Stimulated activated naive CD8-positive, alpha-beta T cell treated with anti-CD3 and anti-CD28 coated beads, Interleukin-15, Interleukin-2, amounts not matched to agents 100 U/mL and 50 U/mL, for 24 hours (primary cell): ENCODE measurements at places on chromosomes 3 and 15.
A peak's percentile ranks its signal among the peaks of the same experiment; 100 is the strongest.

DNA sequence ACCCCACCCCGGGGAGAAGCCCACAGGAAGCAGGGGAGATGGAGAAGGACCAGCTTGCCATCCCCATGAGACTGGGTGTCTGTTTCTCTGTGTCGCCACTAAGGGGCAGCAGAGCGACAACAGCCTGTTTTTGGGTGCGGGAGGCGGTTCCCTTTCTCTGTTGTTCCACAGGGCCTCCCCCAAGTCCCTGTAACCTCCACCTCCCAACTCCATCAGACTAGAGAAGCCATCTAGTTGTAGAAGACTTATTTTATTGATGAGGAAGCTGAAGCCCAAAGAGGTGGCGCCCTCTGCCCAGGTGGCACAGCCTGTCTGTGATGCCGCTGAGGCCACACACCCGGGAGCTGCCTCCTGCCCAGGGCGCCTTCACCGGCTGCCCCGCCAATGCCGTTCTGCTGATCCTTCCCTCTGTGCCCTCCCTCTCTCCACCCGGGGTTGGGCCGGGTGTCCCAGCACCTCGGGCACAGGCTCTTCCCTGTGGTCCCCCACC is 3.9 kb upstream of the CCDC9B start:
- DNase-seq = peak; percentile 77

- no peak for DNase-seq
These were observed 170.3 kb downstream of the MOBP start for GRCh38 chr3:39637807-39638206.

GRCh38 chr3:5769825-5770224 is 582.3 kb downstream of the EDEM1 start:
- DNase-seq = no peak

DNA sequence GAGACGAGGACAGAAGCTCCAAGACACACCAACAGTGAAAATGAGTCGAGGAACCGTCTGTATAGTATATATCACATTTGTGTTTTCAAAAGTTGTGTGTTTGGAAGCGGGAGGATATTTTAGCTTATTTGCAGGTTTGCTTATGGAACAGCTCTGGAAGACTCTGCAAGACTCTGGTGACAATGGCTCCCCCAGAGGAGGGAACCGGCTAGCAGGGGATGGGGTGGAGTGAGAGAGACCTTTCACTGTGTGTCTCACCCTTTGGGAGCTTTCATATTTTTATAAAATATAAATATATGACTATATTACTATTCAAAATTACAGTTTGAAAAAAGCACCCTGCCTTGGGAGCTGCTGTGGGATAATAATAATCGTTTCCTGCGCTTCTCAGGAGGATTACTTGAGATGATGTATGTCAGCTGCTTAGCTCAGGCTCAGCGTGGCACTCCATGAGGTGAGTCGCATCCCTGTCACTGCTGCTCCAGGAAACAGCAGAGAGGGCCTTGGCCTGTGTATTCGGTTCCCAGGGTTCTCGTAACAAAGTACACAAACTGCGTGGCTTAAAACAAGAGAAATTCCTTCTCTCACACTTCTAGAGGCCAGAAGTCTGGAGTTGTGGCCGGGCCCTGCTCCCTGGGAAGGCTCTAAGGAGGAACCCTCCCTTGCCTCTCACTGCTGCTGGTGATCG is 183.9 kb downstream of the FAM43A start:
- no peak for DNase-seq

DNA sequence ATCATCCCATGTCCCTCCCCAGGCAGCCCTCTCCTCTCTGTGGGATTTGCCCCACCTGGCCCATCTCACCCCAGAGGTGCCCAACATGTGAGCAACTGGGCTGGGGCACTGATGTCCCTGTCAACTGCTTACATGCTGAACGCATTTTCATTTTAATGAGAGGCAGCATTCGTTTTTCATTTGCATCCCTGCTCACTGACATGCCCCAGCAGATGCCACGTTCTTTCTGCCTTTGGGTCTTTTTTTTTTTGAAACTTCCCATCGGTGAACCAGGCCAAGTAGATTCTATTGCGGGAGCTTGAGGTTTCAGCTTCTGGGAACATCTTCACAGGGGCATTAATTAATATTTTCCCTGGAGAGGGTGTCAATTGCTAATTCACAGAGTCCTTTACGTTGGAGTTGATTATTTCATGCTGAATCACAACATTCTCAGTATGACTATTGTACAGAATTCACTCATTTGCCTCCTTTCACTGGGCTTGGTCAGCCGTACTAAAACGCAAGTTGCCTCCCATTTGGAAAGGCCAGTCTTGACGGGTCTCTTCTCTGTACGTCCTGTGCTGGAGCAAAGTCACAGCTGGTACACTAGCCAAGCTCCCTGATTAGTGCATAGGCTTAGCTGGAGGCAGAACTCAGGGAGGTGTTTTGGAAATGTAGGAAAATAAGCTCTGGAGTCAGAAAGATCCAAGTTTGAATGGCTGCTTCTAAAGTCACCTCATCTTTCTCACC is 69.8 kb downstream of the CHRNA7 start:
- no peak for DNase-seq

GRCh38 chr15:71945012-71945411 is 134.7 kb downstream of the NR2E3 start:
- no peak for DNase-seq

GRCh38 chr15:70199540-70200410 is 102.1 kb upstream of the TLE3 start:
- DNase-seq = no peak

- no peak for DNase-seq
These were observed 320.5 kb downstream of the ZIC1 start for GRCh38 chr3:147729641-147730040.

- DNase-seq = no peak
These were observed 11.2 kb upstream of the LEO1 start for GRCh38 chr15:51982770-51983103.

GRCh38 chr3:165837058-165837525 is at the start of gene BCHE:
Gene BCHE (minus strand): TSS chr3:165837423. CDS start chr3:165831033, 6,390 bp downstream.
- no peak for DNase-seq

GRCh38 chr3:126245811-126246727 is 65.7 kb upstream of the ALDH1L1 start:
- DNase-seq = peak; percentile 33

- DNase-seq = no peak
These were observed 44.4 kb upstream of the FAN1 start for GRCh38 chr15:30859091-30859874.

DNA sequence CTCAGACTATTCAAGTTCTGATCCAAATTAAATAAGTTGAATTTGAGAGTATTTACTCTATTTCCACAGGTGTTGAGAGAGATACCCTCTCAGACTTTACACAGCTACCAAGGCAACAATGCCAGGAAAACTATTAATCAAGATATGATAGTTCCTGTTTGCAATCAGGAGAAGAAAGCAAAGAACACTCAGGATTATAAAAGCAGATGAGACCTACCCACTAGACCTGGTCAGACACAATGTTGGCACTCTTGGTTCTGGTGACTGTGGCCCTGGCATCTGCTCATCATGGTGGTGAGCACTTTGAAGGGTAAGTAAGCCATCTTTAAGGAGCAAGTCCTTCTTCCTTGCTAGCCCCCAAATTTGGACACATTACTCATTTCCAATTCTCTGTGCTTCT is at the start of gene CPB1:
TSS of gene CPB1 (plus strand) at position 227 of the 400 bp plus-strand sequence. CDS start at position 240, 13 bp downstream.
- no peak for DNase-seq

DNA sequence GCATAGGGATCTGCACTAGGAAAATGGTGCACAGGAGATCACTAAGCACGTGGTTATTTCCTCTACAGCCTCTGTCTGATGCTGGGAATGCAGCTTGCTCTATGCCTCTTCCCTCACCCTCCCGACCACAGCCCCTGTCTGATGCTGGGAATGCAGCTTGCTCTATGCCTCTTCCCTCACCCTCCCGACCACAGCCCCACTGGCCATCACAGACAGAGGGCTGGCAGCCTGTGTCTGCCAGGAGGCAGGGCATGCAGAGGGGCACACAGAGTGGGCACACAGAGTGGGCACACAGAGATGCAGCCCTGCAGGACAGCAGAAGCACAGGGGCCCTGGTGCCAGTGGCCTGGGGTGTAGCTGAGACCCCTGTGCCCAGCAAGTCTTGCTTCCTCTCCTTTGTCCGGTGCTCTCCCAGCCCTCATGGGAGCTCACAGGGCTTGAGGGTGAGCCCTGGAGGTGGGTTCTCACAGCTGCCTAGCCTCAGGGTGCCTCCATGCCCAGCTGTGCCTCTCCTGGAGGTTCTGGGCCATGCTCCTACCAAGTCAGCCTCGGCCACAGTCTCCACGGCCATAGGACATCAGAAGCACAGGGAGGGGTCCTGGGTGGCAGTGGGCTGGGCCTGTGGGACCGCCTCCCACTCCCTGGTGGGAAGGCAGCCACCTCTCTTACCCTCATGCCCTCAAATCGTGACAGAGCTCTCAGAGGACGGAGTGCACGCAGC is 65.8 kb downstream of the EXOG start:
- DNase-seq = no peak

GRCh38 chr15:69860921-69861320 is 236.8 kb downstream of the TLE3 start:
- no peak for DNase-seq

- DNase-seq = no peak
These were observed 2.9 kb downstream of the DNAJB8 start for GRCh38 chr3:128463771-128464170.

DNA sequence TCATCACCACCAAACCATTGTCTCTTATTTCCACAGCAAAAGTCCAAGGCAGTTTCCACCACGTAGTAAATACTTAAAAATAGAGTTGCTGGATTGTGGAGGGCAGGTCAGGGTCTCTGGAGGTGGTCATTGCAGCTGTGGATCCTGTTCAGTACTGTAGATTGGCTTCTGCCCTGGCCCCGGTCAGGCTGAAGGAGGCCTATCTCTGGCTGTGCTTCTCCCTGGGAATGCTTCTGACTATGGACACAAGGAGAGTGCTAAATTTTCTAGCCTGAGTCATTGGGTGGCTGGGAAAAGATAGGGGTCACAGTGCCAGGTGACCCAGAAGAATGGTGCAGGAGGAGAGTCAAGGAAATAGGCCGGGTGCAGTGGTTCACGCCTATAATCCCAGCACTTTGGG is 26.3 kb upstream of the GMPPB start:
- DNase-seq = no peak

DNA sequence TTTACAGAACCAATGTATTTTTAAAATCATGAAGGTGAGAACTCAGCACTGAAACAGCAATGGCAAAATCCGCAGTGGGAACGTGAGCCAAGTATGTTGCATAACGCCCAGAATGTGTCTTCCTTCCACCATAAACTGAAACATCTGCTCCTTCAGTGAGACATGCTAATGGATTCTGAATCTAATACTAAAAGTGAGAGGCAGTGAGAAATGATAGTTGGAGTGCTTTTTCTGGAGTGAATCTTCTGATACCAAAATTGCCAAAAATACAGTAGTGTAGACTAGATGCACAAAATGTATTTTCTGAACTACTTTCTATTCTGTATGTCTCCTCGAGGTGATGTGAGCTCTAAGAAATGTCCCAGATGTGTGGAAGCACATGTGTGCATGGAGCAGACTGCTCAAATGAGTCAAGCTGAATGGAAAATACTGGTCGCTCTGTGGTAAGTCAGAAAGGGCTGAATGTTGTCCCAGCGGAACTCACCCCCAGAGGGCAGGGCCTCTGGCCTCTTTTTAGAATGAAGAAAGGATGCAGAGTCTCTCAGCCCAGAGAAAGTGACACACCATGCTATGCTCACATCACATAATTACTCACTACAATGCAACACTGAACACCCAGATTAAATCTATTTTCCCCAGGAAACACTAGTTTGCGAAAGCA is 73.0 kb downstream of the ATP10A start:
- DNase-seq = peak; percentile 63

- DNase-seq = no peak
These were observed 1.8 kb downstream of the TM4SF1 start for GRCh38 chr3:149375501-149376196.

DNA sequence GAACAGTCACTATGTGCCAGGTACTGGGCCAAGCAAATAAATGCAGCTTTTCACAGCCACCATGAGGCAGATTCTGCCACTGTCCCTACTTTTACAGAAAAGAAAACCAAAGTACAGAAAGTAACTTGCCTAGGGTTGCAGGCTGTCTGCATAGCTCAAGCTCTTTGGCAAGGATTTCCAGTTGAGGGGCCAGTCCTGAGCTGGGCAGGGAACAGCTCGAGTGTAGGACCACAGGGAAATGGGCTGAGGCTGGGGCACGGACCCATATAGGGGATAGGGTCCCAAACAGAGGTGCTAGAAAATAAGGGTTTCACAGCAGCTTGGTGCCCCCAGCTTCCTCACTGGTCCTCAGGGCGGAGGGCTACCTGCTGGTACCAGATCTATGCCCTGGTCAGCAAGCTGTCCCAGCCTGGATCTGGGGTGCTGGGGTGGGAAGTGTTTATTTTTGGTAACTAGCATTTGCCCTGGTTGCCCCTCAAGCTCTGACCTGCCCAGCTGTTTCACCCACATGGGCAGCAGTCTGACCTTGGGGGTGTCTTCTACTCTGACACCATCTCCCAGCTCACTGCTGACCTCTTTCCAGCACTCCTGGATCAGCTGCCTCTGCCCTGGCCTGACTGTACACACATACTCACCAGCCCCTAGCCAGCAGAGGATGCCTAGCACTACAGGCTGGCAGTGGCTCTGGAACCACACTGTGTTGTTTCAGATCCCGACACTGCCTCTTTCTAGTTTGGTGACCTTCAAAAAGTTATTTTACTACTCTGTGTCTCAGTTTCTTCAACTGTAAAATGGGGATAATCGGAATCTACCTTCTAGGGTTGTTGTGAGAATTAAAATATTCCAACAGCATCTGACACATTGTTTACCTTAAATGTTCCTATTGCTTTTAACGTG is 16.2 kb downstream of the MRAS start:
- DNase-seq = no peak

DNA sequence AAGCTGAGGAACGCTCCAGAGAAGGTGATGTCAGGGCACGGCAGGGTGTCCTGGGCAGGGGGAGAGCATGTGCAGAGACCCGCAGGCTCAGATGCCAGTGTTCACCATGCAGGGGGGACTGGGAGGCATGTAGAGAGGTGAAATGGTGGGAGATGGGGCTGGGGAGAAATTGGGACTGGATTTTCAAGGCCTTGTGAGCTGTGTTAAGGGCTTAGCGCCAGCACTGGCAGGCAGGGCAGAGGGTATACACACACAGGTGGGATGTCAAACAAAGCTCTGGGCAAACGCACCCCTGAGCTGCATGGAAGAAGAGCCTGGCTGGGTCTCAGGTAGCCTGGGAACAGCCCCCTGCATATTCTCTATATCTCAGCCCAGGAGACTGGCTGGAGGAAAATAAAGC is 282.7 kb downstream of the SHQ1 start:
- no peak for DNase-seq

DNA sequence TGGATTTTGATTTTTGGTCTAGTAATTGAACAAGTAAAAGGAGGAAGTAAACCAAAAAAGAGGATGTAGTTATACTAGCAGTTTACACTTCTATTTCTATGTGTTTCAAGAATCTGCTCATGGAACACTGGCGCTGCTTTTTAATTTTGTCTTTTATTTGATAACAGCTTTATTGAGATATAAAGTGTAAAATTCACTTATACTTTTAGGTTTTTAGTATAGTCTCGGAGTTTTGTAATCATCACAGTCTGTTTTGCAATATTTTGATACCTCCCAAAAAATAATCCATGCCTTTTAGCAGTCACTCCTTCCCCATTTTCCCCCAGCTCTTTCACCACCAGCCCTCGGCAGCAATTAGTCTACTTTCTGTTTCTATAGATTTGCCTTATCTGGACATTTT is 18.0 kb downstream of the UBE2E2 start:
- DNase-seq = no peak

GRCh38 chr15:71316911-71317310 is 201.6 kb downstream of the THSD4 start:
- no peak for DNase-seq
